Fibroblast of skin of right biceps (primary cell): ENCODE measurements at places on chromosomes 4 and X.

GRCh38 chr4:99755223-99755944 is 61.2 kb upstream of the DAPP1 start:
- peak; percentile 2 for DNase-seq

DNA sequence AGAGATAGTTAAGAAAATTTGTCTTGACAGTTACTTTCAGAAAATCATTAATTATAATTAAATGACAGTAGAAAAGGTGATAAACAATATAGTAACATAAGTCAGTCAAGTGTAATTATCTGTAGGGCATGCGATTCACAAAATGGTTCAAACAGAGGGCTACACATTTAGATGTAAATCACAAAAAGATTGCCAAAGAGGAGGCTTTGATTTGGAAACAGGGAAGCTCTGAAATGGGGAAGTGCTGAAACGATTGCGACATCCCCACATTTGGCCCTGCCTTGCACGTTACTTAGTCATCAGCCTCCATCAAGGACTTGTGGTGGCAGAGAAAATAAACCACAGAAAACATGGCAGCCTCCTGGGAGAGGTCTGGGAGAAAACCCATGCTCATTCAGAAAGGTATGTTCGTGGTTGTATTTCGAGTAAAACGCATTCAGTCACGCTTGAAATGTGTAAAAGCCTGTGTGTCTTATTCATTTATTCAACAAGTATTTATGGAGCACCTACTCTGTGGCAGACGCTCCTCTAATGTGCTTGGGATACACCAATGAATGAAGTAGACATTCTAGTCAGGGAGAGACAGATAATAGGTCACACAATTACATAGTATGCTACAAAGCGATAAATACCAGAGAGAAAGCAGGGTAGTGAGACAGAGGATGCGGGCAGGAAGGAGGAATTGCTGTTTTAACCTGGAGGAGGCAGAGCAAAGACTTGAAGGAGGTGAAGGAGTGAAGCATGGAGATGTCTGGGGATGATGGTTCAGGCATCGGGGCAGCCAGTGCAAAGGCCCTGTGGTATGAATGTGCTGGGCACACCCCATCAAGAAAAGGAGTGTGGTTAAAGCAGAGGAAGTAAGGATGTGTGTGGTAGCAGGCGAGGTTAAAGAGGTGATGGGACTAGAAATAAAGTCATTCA is 7.8 kb downstream of the RBM47 start:
- peak; percentile 98 for DNase-seq

GRCh38 chr4:54852054-54852453 is 194.3 kb downstream of the KIT start:
- no peak for DNase-seq

DNA sequence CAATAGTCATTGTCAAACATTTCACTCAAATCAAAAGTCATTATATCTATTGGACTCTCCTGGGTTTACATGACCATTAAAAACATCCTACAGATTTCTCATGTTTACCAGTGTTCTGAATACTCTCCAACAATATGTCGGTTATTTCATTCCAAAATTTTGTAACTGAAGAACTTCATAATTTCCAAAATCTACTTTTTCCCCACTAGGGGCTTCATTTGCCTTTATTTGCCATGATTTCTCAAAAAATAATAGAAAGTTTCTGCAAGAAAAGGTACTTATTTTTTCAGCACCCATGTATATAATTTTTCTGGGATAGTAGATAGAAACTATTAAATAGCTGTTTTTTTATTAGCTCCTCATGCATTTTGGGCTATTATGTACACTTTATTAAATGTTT is 49.0 kb downstream of the PRDM5 start:
- no peak for DNase-seq

DNA sequence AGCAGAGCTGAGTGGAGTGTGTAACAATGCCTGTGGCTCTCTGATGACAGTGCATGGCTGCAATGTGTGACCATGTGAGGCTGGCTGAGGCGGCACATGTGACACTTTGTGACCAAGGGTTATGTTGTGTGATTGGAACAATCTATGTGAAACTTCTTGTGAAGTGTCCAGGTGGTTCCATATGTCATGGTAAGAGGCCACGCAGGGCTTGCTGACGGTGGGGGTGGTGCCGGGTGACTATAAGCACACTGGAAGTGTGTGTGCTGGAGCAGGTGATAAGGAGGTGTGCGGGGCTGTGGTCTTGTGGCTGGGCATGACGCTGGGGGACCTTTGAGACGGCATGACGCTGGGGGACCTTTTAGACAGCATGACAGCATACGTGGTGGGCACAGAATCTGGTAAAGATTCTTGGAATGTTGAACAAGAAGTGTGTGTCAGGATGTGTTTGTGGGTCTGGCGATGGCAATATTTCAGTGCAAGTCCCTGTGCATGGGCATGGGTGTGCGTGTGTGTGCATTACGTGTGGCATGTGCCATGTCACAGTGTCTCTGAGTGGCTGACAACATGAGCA is 7.4 kb upstream of the HDAC6 start:
- no peak for DNase-seq

- DNase-seq: no peak
These were observed 371.6 kb downstream of the INPP4B start for GRCh38 chr4:142474398-142475087.

- no peak for DNase-seq
These were observed 72.5 kb downstream of the ANXA3 start for GRCh38 chr4:78624048-78624447.

GRCh38 chrX:40012868-40013265 is 84.9 kb downstream of the BCOR start:
- DNase-seq: no peak

- no peak for DNase-seq
These were observed 3.3 kb downstream of the STK32B start for GRCh38 chr4:5054532-5054931.

GRCh38 chr4:85642356-85643100 is 167.6 kb downstream of the ARHGAP24 start:
- DNase-seq: no peak

DNA sequence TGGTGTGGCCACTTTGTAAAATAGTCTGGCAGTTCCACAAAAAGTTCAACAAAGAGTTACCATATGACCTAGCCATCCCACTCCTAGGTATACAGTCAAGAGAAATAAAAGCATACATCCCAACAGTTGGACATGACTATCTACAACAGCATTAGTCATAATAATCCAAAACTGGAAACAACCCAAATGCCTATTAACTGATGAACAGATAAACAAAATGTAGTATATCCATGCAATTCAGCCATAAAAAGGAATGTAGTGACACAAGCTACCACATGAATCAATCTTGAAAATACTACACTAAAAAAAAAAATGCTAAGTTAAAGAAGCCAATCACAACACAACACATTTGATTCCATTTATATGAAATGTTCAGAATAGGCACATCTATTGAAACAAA is 16.1 kb downstream of the MED14 start:
- peak; percentile 79 for DNase-seq

DNA sequence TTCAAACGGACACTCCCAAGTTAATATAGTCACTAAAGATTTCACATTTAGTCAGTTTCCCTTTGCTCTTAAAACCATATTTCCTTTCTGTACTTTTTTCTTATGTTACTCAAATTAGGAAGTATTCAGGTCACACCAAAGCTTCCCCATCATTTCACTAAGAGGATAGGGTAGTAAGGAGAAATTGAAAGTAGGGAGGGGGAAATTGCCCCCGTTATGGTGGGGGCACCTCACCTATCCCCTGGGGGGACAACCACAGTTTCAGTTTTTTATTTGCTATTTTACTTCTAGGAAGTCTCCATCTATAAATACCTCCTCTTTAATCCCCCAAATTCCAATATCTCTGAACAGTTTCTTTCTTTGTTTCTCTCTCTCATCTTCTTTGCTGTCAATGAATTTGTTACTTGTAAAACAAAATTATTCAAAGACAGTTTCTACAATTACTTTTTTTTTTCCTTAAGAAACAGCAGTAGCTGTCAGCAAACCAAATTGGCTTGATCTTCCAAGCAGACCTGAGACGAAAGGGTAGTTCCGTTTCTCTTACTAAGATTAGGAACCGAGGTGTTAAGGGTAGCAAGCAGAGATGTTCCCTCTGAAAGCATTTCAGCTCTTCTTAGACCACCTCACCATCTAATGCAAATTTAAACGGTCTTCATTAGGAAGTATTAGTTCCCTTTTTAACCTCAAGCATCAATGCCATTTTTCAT is 160.2 kb upstream of the KLF3 start:
- DNase-seq: no peak

- DNase-seq: peak; percentile 40
These were observed 339 bp downstream of the CUL4B start for GRCh38 chrX:120560405-120560841.

- no peak for DNase-seq
These were observed 619.4 kb upstream of the SPANXN1 start for GRCh38 chrX:144627947-144628346.

- peak; percentile 88 for DNase-seq
These were observed 266.3 kb downstream of the PDGFC start for GRCh38 chr4:156705311-156705710.

- DNase-seq: peak; percentile 11
These were observed 1.9 kb upstream of the PACRGL start for GRCh38 chr4:20698382-20698781.

DNA sequence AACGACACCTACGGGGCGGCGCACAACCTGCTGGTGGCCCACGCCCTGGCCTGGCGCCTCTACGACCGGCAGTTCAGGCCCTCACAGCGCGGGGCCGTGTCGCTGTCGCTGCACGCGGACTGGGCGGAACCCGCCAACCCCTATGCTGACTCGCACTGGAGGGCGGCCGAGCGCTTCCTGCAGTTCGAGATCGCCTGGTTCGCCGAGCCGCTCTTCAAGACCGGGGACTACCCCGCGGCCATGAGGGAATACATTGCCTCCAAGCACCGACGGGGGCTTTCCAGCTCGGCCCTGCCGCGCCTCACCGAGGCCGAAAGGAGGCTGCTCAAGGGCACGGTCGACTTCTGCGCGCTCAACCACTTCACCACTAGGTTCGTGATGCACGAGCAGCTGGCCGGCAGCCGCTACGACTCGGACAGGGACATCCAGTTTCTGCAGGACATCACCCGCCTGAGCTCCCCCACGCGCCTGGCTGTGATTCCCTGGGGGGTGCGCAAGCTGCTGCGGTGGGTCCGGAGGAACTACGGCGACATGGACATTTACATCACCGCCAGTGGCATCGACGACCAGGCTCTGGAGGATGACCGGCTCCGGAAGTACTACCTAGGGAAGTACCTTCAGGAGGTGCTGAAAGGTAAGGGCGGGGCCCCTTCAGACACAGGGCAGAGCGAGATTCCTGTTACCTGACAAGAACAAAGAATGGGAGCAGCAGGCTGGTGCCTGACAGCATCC is 11.7 kb downstream of the RPL9 start:
- peak; percentile 57 for DNase-seq

- DNase-seq: no peak
These were observed 46.8 kb downstream of the FIP1L1 start for GRCh38 chr4:53424280-53424679.

GRCh38 chr4:87081826-87082225 is 138.6 kb downstream of the KLHL8 start:
- no peak for DNase-seq
